ENCODE measurements at places on chromosomes 4 and X. TPM values are rescaled to one million over a fixed set of nuclear protein-coding genes. Genes with fewer than 3 reads are reported as not detected.

The KCND1 gene
- 1.4 TPM for total RNA-seq

GRCh38 chr4:97645071-97645821 lies 498.0 kb downstream of the STPG2 start:
- no peak for DNase-seq

DNA sequence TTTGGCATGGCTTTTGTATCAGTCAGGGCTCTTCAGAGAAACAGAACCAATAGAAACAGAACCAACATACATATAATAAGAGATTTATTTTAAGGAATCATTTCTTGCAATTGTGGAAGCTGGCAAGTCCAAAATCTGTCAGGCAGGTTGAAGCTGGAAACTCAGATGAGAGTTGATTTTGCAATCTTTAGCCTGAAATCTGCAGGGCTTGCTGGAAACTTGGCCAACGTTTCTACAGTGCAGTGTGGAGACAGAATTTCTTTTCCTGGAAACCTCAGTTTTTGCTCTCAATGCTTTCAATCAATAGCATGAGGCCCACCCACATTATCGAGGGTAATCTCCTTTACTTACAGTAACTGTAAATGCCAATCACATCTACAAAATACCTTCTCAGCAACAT lies 45.4 kb downstream of the COMMD8 start:
- no peak for DNase-seq

- DNase-seq, result no peak
Observed at GRCh38 chr4:6452116-6452896, 20.1 kb downstream of the PPP2R2C start.

The PPP2R2C gene
- total RNA-seq, result not detected

GRCh38 chrX:19836337-19836736 lies 51.1 kb downstream of the SH3KBP1 start:
- DNase-seq, result no peak

- DNase-seq, result no peak
Observed at GRCh38 chrX:149152941-149153340, 352.2 kb downstream of the IDS start.

GRCh38 chrX:81355436-81355835 lies 153.5 kb downstream of the SH3BGRL start:
- no peak for DNase-seq

- DNase-seq, result no peak
Observed at GRCh38 chr4:119048446-119048845, 87.2 kb upstream of the MYOZ2 start.

DNA sequence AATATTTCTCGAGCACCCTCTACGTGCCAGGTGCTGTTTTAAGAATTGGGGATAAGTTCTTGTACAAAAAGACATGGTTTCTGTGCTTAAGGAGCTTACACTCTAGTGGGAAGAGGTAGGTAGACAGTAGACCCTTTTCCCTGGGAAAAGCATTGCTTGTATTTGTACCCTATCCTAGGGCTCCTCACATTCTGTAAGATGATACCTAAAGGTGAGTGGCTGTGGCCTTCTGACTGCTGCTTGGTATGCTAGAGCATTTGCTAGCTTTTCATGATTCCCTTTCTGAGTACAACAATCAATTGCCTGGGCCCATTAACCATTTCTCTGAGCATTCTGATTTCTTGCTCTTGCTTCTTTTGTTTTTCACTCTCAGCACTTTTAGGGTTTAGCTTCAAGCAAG lies 286.6 kb downstream of the ZIC3 start:
- DNase-seq, result no peak

- DNase-seq, result no peak
Observed at GRCh38 chrX:40140706-40141499, 43.1 kb upstream of the BCOR start.

GRCh38 chr4:2961811-2962441 lies 1.3 kb downstream of the NOP14 start:
- peak; percentile 48 for DNase-seq

DNA sequence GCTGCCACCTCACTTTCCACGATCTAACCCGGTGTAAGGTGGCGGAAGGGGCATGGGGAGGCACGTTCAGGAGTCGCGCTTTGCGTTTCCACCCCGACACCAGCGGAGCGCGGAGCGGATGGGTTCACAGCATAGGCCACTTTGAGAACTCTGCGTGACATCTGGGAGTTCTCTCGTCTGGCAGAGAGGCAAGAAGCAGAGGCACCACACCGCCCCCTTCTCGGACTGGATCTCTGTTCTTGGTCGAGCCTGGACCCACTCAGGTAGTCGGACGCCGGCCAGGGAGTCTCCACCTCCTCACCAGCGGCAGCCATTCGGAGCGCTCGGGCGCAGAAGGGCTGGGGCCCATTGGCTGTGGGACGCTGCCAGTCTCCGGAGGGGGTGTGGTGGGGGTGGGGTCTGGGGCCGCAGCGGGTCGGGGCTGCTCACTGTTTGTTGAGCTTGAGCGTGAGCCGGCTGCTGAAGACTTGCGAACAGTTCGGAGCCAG lies at the start of gene DACH2:
DACH2 (plus strand) TSS at position 428 of the 488 bp plus-strand sequence.
- DNase-seq, result peak; percentile 13

The LUZP4 gene
- total RNA-seq, result not detected

DNA sequence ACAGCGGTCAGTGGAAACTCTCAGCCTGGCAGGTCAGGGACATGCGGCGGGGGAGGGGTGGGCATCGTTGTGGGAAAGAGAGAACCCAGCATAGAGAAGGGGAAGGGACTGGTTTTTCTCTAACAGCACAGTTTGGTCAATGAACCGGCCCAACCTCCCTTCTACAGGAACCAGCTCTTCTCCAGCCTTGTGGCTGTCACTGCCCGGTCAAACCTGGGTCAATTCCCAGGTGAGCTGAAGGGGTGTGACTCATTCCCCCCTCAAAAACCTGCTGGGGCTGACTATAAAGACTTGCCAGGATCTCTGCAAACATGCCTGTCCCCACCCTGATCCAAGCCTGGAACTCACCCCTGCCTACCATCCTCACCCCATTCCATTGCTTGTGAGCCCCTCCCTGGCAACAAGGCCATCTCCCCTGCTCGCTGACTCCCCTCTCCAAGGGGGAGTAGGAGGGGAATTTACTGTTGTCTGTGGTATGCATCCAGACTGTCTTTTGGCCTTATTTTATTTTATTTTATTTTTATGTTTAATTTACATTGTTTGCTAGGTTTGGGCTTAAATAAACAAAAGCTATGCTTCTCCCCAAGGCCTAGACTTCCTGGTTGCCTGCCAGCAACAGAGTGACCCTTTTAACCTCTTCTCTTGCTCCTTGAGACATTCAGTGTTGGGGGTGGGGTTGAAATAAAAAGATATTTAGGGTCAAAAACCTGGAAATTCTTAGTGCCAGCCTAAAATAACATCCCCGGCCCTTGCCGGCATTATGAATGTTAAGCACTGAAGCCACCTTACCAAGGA lies 49.6 kb downstream of the TSC22D3 start:
- DNase-seq, result no peak

GRCh38 chrX:138683600-138683999 lies 27.9 kb downstream of the FGF13 start:
- no peak for DNase-seq

DNA sequence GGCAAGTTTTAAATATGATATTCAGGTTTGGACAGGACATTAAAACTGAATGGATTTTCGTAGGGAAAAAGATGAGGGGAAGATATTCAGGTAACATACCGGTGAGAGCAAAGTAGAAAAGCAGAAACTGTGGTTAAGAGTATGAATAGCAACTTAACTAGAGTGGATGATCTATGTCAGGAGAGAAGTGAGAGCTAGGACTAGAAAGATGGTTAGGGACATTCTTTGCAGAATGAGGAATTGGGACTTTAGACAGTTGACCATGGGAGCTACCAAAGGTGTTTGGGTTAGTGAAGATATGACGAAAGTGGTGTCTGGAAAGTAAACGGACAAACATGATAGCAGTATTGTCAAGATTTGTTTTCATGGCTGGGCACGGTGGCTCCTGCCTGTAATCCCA lies 45.2 kb downstream of the ANXA5 start:
- DNase-seq, result no peak

DNA sequence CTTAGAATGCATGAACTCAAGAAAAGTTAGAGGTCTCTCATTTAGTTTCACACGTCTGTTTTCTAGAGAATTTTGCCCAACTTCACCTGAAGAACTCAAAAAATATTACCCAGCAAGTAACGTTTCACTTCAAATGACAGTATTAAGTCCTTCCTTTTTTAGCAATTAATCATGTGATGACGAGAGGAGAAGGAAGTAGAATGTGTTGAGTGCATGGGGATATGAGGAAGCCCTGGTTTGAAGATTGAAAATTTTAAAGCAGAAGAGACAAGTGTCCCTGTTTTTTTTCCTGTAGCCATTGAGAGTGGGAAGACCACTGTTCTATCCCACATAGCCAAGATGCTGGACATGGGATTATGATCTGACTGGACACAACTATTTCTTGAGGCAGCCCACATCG lies 406.3 kb upstream of the CPEB2 start:
- no peak for DNase-seq

- DNase-seq, result no peak
Observed at GRCh38 chrX:25131055-25131454, 115.3 kb upstream of the ARX start.

The AFM gene
- total RNA-seq, result not detected

- no peak for DNase-seq
Observed at GRCh38 chr4:156909010-156909409, 62.6 kb downstream of the PDGFC start.

The GAGE12F gene
- total RNA-seq, result not detected

DNA sequence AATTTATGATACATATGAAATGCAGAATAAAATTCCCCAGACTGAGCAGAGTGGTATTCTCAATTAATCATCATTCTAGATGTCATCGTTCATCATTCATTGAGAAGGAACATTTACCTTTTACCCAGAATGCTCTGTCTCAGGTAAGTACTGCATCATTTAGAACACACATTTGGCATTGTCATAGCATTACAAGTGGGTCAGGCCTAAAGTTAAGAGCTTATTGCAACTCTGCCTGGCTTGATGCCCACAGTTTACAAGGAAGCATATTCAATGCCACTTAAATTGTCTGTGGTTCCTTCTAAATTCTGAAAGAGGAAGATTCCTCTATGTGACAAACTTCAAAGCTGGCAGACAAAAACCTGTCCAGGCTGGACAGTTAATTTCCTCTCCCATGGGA lies 87.3 kb downstream of the CAMK2D start:
- DNase-seq, result no peak

The ADGRG4 gene
- total RNA-seq, result not detected

DNA sequence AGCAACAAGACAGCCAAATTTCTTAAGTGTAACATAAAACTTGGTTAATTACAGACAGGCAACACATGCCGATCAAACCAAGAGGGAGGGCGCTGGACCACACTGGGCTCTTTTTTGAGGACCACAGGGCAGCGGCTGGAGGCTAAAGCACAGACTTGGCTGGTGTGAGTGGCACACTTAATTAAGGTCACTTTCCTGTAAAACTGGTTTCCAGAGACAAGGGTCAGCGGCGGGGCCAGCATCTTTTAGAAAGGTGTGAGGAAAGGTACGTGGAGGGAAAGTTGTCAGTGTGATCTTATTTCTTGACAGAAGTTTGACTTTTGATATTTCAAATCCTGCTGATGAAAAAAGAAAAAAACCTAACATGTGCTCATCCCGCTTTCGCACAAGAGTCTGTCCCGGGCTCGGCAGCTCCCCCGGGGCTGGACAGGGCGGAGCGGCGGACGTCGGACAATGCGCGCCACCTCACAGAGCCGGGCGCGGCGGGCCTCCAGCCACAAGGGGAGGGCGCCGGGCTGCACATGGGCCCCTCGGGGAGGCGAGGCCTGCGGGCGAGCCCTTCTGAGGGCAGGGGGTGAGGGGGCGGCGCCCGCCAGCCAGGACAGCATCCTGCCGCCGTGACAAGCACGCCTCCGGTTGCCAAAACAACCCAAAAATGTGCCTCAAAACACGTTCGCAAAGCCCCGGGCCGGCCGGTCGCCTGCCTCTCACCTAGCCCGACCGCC lies 660 bp upstream of the HSPA4L start:
- peak; percentile 10 for DNase-seq

The F9 gene
- total RNA-seq, result not detected

The XK gene
- 0.07 TPM for total RNA-seq

The CCSER1 gene
- 0.97 TPM for total RNA-seq

DNA sequence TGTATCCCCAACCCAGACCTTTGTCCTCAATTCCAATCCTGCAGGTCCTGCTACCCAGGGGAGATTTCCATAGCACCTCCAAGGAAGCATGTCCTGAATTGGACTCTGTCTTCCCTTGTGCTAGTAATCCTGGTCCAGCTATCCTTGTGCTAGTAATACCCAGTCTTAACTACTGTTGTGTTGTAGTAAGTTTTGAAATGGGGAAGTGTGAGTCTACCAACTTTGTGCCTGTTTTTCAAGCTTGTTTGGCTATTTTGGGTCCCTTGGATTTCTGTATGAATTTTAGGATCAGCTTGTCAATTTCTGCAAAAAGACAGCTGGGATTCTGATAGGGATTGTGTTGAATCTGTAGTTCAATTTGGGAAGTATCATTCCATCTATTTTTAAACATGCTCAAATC lies 51.4 kb downstream of the CD99L2 start:
- no peak for DNase-seq

DNA sequence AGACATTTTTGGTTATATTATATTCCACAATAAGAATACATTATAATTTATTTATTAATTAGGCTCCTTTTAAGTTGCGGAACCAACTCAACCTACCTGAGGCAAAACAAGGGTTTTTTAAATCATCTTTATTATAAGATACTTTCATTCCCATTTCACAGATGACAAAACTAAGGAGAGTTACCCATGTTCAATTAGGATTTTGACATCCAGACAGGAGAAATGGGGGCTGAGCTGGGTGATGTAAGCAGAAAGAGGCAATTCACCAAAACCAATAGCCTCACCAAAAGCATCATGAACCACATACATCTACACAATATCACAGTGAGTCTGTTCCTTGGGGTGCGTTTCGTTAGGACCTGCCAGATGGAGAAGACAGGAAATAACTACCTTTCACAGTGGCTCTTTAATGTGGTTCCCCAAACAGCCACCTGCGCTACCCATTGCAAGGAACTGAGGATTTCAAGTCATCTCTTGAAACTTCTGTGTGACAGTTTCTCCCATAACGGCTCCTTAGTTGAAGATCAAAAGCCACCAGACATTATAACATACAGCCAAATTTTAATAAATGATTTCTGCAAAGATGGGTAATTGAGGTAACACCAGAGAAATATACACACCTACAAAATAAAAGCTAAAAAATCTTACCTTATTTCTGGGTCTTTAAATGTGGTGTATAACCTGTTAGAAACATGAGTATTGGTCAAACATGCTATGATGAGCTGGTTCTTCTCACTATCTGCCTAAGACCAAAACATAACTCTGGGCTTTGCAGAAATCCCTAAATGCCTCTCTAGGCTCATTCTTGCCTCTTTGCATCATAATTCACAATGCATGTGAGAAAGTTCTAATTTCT lies 190.6 kb upstream of the LEF1 start:
- peak; percentile 77 for DNase-seq

DNA sequence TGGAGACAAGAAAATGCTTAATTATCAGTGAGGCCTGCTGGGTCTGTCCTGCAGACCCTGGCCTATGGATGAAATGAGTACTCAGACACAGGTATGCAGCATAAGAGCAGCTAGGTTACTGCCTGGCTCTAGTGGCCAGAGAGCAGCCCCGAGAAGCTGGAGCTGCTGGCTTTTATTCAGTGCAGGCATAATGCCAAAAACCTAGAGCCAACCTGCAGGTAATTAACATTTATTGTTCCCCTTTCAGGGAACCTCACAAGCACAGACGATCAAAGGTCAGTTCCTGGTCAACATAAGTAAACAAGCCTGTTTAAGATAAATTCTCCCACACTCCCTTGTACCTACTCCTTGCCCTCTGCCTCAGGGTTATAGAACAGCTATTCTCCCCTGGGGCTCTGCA lies 13.3 kb downstream of the IDS start:
- no peak for DNase-seq

The AIFM1 gene
- total RNA-seq, result 35.0 TPM
